ENCODE measurements at places on chromosomes 6 and 20. TPM values are rescaled to one million over a fixed set of nuclear protein-coding genes. Genes with fewer than 3 reads are reported as not detected.

The FERMT1 gene
- 3.9 TPM for total RNA-seq

The HSPA1L gene
- total RNA-seq, result 1.4 TPM

The SLC2A10 gene
- 38.8 TPM for total RNA-seq

The PARD6B gene
- total RNA-seq, result 0.52 TPM

The ARMC2 gene
- 2.8 TPM for total RNA-seq
